ENCODE measurements at places on chromosomes 16 and 17.
A peak's percentile ranks its signal among the peaks of the same experiment; 100 is the strongest.

- H3K4me3 ChIP-seq: no peak overlapping the region
- no peak for DNase-seq
- peaks cover 12% of the 10 kb centered on the region for H3K36me3 ChIP-seq
- H3K4me1 ChIP-seq: peaks cover 15% of the 10 kb centered on the region
- H3K27ac ChIP-seq: peak overlapping the region; percentile 39
- H3K27me3 ChIP-seq: no peaks in the 10 kb centered on the region
Measured at GRCh38 chr17:38797158-38797490, 2.2 kb downstream of the PIP4K2B start.

DNA sequence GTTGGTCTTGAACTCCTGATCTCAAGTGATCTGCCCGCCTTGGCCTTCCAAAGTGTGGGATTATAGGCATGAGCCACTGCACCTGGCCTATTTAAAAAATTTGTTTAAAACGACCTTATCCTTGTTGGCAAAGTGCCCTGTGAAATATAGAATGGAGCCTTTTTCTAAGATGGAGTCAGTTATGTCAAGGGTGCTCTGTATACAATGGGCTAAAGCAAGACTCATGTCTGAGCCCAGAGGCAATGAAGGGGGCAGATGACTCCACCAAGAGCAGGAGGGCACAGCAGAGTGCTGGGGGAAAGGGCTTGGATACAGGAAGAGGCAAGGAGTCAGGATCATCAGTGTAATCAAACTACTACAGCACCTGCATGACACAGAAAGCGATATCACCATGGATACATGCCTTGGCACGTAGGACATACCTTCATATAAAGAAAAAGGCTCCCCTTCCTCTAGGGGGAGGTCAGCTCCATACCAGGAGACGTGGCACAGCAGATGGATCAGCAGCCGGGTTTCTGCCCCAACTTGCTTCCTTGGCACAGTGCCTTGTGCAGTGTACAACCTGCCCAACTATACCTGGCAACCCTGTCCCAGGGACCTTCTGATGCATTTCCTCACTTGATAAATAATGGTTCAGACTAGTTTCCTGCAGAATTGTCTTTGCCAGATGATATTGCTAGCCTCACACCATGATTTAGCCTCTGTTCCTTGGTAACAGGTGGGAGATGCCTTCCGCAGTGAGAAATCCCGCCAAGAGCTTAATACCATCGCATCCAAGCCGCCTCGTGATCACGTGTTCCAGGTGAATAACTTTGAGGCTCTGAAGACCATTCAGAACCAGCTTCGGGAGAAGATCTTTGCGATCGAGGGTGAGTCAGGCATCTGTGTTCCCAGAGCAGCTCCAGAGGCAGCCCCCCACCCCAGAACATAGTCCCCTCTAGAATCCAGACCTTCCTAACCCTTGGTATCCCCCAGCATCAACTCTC, 15.3 kb downstream of the ITGAM start:
- no peak overlapping the region for H3K27ac ChIP-seq
- no peak for DNase-seq
- H3K27me3 ChIP-seq: peaks cover 4% of the 10 kb centered on the region
- no peak overlapping the region for H3K4me3 ChIP-seq
- no peaks in the 10 kb centered on the region for H3K36me3 ChIP-seq

GRCh38 chr17:7137171-7137943, 22.7 kb upstream of the ASGR2 start:
- H3K36me3 ChIP-seq: no peaks in the 10 kb centered on the region
- H3K27me3 ChIP-seq: peaks cover 8% of the 10 kb centered on the region
- peak; percentile 44 for DNase-seq
- H3K4me3 ChIP-seq: no peak overlapping the region
- no peak overlapping the region for H3K27ac ChIP-seq

DNA sequence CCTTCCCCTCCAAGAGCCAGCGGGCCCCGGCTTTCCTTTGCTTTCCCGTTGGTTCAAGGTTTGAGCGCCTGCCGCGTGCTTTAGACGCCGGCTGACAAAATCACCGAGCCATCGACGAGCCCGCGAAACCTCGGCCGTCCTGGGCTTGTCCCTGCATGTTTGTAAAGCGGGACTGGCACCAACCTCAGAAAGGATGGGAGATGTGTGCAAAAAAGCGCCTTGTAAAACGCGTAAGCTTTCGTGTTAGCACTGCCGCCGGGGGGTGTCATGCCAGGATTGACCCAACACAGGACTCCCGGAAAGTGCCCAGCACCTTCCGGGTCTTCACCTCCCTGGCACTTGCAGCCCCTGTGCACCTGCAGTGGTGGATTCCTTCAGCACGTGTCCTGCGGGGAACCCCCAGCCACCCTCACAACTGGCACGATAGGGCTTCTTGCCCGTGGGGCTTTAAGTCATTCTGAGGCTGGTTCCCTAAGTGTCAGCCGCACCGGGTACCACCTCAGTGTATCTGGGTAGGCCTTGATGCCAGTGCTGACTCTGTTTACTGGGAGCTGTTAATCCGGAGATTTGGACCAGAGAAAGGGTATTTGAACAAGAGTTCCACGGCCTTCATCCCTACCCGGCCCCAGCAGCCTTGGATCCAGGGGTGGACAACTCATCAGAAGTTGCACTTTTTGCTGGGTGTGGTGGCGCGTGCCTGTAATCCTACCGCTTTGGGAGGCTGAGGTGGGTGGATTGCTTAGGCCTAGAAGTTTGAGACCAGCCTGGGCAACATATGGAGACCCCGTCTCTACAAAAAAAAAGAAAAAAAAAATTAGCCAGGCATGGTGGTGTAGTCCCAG, 817 bp downstream of the NDUFAF8 start:
- no peaks in the 10 kb centered on the region for H3K27me3 ChIP-seq
- peak overlapping the region; percentile 66 for H3K27ac ChIP-seq

DNA sequence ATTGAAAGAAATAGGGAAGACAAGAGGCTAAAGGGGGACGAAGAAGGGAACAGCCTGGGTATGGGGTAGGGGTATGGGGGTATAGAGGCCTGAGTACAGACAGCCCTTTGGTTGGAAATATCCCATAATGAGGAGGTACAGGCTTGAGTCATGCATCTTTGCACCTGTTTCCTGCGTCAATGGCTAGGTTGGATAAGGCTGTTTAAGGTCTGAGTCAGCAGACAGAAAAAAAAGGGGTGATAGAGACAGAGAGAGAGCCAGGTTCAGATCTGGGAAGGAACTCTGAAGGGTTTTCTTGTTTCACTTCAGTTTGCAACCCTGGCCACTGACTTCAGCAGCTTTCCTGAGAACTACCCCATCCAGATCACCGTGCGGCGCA, 8.5 kb downstream of the FNDC8 start:
- H3K4me3 ChIP-seq: no peak overlapping the region
- H3K27ac ChIP-seq: no peak overlapping the region
- H3K36me3 ChIP-seq: no peaks in the 10 kb centered on the region
- H3K4me1 ChIP-seq: no peaks in the 10 kb centered on the region

DNA sequence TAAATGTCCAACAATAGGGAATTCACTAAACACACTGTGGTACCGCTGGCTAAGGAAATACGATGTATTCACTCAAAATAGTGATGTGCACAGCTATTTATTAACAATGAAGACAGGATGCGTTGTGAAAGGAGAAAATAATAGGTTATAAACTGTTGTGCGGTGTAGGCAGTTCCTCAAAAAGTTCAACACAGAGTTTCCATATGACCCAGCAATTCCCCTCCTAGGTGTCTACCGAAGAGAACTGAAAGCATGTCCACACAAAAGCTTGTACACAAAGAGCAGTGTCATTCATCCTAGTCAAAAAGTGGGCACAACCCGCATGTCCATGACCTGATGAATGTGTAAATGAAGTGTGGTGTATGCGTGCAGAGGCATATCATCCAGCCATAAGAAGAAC, 1.2 kb upstream of the CES1 start:
- H3K36me3 ChIP-seq: no peaks in the 10 kb centered on the region
- no peaks in the 10 kb centered on the region for H3K27me3 ChIP-seq
- DNase-seq: no peak
- no peak overlapping the region for H3K4me3 ChIP-seq

- no peaks in the 10 kb centered on the region for H3K27me3 ChIP-seq
- H3K36me3 ChIP-seq: no peaks in the 10 kb centered on the region
- no peak for DNase-seq
- H3K4me1 ChIP-seq: peaks cover 6% of the 10 kb centered on the region
- no peak overlapping the region for H3K27ac ChIP-seq
- H3K4me3 ChIP-seq: no peak overlapping the region
Measured at GRCh38 chr17:72955391-72956140, 136.9 kb downstream of the SLC39A11 start.

DNA sequence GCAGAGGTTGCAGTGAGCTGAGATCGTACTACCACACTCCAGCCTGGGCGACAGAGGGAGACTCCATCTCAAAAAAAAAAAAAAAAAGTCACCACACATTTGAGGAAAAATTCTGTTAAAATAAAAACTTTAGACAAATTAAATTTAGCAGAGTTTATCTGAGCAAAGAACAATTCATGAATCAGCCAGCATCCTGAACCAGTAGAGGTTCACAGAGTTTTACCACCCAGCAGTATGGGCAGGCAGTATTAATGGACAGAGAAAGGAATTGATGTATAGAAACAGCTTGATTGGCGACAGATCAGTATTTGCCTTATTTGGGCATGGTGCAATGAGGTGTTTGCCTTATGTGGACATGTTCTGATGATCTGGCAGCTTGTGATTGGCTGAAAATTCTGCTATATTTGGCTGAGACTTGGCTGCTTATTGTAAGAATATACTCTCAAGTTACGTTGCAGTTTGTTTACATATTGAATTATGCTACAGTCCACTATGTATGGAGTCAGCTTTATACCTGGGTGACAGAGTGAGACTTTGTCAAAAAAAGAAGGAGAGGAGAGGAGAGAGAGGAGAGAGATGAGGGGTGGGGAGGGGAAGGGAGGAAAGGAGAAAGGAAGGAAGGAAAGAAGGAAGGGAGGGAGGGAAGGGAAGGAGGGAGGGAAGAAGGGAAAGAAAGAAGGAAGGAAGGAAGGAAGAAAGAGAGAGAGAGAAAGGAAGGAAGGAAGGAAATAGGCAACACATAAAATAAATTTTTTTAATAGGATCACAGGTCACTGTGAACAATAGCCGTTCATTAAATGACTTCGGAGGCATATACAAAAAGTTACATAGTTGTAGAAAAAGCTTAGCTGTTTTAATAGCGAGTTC, 14.6 kb downstream of the ABCC3 start:
- H3K36me3 ChIP-seq: no peaks in the 10 kb centered on the region
- H3K27me3 ChIP-seq: no peaks in the 10 kb centered on the region
- no peak for DNase-seq
- H3K27ac ChIP-seq: no peak overlapping the region
- no peaks in the 10 kb centered on the region for H3K4me1 ChIP-seq

GRCh38 chr16:49679095-49679494, 176.8 kb downstream of the ZNF423 start:
- no peak overlapping the region for H3K27ac ChIP-seq
- H3K36me3 ChIP-seq: no peaks in the 10 kb centered on the region
- no peak for DNase-seq

GRCh38 chr16:68083861-68084503, 1.2 kb upstream of the NFATC3 start:
- peak overlapping the region; percentile 87 for H3K27ac ChIP-seq
- H3K36me3 ChIP-seq: no peaks in the 10 kb centered on the region
- DNase-seq: no peak

GRCh38 chr17:60153606-60154390, 4.0 kb downstream of the CA4 start:
- peaks cover 12% of the 10 kb centered on the region for H3K4me1 ChIP-seq
- DNase-seq: no peak
- no peak overlapping the region for H3K4me3 ChIP-seq
- peaks cover 27% of the 10 kb centered on the region for H3K27me3 ChIP-seq

- H3K4me3 ChIP-seq: no peak overlapping the region
- H3K36me3 ChIP-seq: no peaks in the 10 kb centered on the region
- H3K27ac ChIP-seq: no peak overlapping the region
- no peaks in the 10 kb centered on the region for H3K27me3 ChIP-seq
- H3K4me1 ChIP-seq: no peaks in the 10 kb centered on the region
Measured at GRCh38 chr17:921161-921560, 58.4 kb downstream of the NXN start.

DNA sequence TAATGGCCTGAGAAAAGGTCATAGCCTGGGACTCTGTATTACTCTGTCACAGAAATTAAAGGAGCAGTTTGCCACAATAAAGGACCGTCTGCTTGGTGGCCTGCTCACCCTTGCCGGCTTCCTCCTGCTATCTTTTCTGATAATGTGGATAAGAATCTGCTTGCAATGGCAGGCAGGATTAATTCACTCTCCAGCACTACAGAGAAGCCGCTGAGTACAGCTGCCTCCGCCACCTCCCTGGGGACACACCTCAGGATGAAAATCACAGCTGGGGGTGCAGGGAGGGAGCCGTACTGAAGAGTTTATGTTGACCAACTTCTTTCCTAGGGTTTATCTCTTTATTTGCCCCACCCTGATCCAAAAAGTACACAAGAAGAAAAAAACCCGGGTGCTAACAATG, 245.9 kb upstream of the RPL38 start:
- H3K4me1 ChIP-seq: peaks cover 3% of the 10 kb centered on the region
- no peak overlapping the region for H3K4me3 ChIP-seq
- H3K27ac ChIP-seq: no peak overlapping the region
- no peaks in the 10 kb centered on the region for H3K36me3 ChIP-seq
- no peak for DNase-seq

- no peak overlapping the region for H3K27ac ChIP-seq
- H3K4me1 ChIP-seq: no peaks in the 10 kb centered on the region
- H3K27me3 ChIP-seq: no peaks in the 10 kb centered on the region
- DNase-seq: no peak
Measured at GRCh38 chr17:67649891-67650290, 67.8 kb upstream of the NOL11 start.

- no peak overlapping the region for H3K4me3 ChIP-seq
- no peak overlapping the region for H3K27ac ChIP-seq
- H3K4me1 ChIP-seq: no peaks in the 10 kb centered on the region
- no peaks in the 10 kb centered on the region for H3K36me3 ChIP-seq
- H3K27me3 ChIP-seq: no peaks in the 10 kb centered on the region
Measured at GRCh38 chr17:55601874-55602364, 90.7 kb upstream of the SMIM36 start.

- H3K36me3 ChIP-seq: no peaks in the 10 kb centered on the region
- H3K27ac ChIP-seq: no peak overlapping the region
- peaks cover 5% of the 10 kb centered on the region for H3K27me3 ChIP-seq
- H3K4me3 ChIP-seq: no peak overlapping the region
- H3K4me1 ChIP-seq: no peaks in the 10 kb centered on the region
- DNase-seq: no peak
Measured at GRCh38 chr16:51607201-51607651, 456.2 kb upstream of the SALL1 start.

DNA sequence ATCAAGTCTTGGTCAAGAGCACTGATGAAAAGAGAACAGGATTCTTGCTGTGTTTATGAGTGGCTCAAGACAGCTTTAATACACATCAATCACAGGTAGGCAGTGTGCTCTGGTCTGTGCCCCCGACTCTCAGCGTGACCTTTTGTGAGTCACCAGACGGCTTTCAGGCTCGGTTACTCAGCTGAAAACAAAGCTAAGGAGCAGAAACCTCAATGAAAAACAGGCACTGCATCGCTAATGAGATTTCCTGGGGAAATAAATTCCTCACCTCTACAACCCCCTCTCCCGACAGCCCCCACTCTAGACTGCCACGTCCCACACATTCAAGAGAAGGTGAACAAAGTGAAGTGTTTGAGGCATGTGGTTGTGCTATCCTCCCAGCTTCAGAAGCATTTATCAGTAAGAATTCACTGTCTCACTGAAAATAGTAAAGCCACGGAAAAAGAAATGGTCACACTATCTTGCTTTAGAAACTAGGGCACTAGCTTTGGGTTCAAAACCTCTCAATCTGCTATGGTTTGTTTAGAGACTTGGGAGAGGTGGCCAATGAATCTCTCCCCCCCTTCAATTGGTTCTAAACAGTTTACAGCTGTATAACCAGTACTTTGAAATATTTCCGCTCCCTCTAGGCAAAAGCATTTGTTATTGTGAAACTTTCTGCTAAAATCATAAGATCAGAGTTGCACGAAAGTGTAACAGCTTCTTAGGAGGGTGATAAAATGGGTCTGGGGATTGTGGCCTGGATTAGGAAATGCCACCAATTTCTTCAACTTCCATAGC, 199.5 kb upstream of the PMFBP1 start:
- no peaks in the 10 kb centered on the region for H3K27me3 ChIP-seq
- no peaks in the 10 kb centered on the region for H3K36me3 ChIP-seq
- no peak overlapping the region for H3K27ac ChIP-seq
- DNase-seq: no peak
- H3K4me1 ChIP-seq: no peaks in the 10 kb centered on the region
